Progenitor cell of endocrine pancreas (in vitro differentiated cells): ENCODE measurements at places on chromosomes 1 and 21. TPM values are rescaled to one million over a fixed set of nuclear protein-coding genes. Genes with fewer than 3 reads are reported as not detected.

DNA sequence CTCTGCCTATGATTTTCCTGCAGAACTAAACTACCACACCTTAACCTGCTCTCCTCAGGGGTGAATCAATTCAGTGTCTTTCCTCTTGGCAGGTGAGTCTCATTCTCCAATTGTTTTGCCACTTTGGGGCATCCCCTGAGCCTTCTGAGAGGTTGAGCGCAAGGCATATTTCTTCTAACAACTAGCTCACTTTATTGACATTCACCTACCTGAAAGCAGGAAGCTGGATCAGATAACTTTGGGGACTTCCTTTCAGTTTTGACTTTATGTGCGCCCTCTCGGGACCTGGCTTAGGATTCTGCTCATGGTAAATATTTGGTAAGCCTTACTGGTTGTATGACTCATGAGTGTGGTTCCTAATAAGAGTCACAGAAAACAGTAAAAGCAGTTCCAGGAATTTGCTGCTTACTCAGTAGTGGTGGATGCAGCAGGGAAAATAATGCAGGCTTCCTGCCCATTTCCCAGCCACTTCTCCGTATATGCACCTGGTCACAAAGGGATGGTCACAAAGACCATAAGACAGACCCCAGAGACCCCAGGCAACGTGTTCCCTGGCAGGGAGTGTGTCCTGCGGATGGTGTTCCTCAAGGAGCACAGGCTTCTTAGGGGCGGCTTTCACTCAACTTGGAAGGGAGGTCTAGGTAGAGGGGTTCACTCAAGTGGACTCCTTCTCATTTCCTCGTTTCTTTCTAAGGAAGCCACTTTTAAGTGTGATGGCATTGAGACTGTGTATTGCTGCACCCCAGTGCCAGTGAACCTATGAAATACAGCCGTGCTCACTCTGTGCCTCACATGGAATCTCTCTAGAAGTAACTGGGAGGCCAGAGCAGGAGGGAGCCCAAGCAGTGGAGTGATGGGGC is 22.0 kb upstream of the BATF3 start:
- peaks cover 12% of the 10 kb centered on the region for H3K4me1 ChIP-seq
- no peak for DNase-seq
- H3K27ac ChIP-seq: no peak overlapping the region
- peaks cover 24% of the 10 kb centered on the region for H3K36me3 ChIP-seq

GRCh38 chr1:100430325-100430756 is 78.0 kb downstream of the CDC14A start:
- no peaks in the 10 kb centered on the region for H3K4me1 ChIP-seq
- H3K4me3 ChIP-seq: no peak overlapping the region

DNA sequence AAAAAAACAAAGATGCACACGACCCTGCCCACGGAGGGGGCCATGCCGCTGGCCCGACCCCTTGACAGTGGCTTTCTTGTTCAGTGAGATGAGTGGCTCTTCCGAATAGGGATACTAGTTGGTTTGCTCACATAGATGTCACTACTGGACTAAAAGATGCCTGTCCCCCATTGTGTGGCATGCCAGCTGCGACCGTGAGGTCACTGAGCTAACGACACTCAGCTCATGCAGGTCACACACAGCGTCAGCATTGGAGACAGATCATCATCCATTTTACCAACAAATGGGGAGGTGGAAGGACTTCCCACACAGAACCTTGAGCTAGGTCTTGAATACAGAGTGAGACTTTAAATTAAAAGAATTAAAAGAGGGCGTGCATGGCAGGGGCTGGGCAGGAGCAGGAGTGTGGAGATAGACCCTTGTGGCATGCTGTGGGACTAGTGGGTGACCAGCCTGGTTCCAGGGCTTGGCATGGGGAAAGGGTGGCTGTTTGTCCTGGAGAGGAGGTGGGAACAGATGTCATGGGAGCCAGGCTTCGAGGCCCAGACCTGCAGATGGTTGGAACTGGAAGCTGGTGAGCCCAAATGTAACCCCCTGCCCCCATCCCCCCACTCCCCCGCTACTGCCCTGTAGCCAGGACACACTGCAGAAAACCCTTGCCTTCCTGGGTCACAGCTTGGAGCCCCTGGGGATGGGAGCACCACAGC is 12.4 kb downstream of the SLC1A7 start:
- H3K27me3 ChIP-seq: peaks cover 85% of the 10 kb centered on the region
- H3K36me3 ChIP-seq: peaks cover 2% of the 10 kb centered on the region
- DNase-seq: no peak
- H3K4me3 ChIP-seq: no peak overlapping the region
- H3K4me1 ChIP-seq: no peaks in the 10 kb centered on the region

- no peak overlapping the region for H3K27ac ChIP-seq
- DNase-seq: no peak
- H3K4me1 ChIP-seq: no peaks in the 10 kb centered on the region
- H3K36me3 ChIP-seq: no peaks in the 10 kb centered on the region
Observed at GRCh38 chr1:30286241-30286987, 437.0 kb downstream of the MATN1 start.

Gene TOMM20
- 110 and 120 TPM in 2 replicates for total RNA-seq

DNA sequence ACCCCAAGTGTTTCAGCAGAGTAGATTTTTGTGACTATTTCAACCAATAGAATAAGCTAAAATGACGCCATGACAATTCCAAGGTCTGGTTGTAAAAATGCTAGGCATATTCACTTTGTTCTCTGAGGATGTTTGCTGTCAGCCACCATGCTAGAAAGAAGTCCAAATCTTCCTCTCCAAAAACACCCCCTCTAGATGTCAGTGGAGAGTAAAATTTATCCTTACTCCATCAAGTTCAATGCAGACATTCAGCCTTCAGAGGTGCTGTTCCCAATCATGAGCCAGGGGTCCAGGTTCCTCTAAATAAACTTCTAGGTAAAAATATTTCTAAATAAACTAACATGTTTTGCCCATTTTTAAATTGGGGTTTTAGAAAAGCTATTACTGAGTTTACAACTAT is 395.4 kb upstream of the ADAMTS5 start:
- H3K4me1 ChIP-seq: peaks cover 3% of the 10 kb centered on the region
- no peak overlapping the region for H3K4me3 ChIP-seq
- no peaks in the 10 kb centered on the region for H3K27me3 ChIP-seq
- DNase-seq: no peak

- peaks cover 43% of the 10 kb centered on the region for H3K27me3 ChIP-seq
- DNase-seq: no peak
- no peak overlapping the region for H3K4me3 ChIP-seq
- H3K27ac ChIP-seq: no peak overlapping the region
- H3K4me1 ChIP-seq: no peaks in the 10 kb centered on the region
Observed at GRCh38 chr1:23897083-23897482, 16.1 kb downstream of the CNR2 start.

Gene ANKRD65
- total RNA-seq: 15.1 and 18.1 TPM in 2 replicates

GRCh38 chr1:186059752-186060151 is 315.3 kb downstream of the TPR start:
- no peak overlapping the region for H3K27ac ChIP-seq
- H3K4me3 ChIP-seq: no peak overlapping the region
- H3K4me1 ChIP-seq: no peaks in the 10 kb centered on the region
- H3K36me3 ChIP-seq: no peaks in the 10 kb centered on the region

Gene ZNF687
- total RNA-seq: 43.0 and 45.0 TPM in 2 replicates

DNA sequence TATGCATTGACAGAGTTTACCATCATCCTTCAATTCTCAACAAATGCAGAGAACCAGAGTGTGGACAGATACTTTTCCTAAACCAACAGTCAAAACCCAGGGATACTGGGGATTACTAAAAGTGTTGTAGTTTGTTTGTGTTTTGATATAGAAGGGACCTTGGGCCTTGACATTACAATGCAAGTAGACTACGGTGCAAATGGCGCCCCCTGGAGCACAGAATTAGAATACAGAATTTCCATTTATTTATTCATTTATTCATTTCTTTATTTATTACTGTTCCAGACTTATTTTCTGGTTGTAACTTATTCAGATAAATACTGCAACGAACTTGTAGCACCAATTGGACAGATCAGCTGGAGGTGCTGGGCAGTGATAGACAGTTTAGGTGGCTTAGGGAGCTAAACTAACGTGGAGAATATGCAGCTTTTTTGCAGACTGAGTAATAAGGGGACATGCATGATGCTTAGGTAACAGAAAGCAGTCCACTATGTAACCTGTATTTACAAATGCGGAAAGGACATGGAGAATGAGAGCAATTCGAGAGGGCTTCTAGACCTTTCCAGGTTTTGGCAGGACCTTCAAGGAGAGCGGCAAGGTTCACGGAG is 42.6 kb downstream of the KIRREL1 start:
- no peak for DNase-seq
- H3K4me3 ChIP-seq: no peak overlapping the region
- H3K4me1 ChIP-seq: peaks cover 3% of the 10 kb centered on the region
- no peak overlapping the region for H3K27ac ChIP-seq

- no peak for DNase-seq
- peaks cover 9% of the 10 kb centered on the region for H3K4me1 ChIP-seq
- H3K36me3 ChIP-seq: no peaks in the 10 kb centered on the region
Observed at GRCh38 chr1:19946331-19946751, 22.9 kb upstream of the PLA2G2E start.

Gene OVAAL
- total RNA-seq: not detected in 2 replicates

GRCh38 chr1:58629031-58629462 is 52.0 kb upstream of the TACSTD2 start:
- peaks cover 5% of the 10 kb centered on the region for H3K4me1 ChIP-seq
- H3K4me3 ChIP-seq: no peak overlapping the region
- H3K27ac ChIP-seq: no peak overlapping the region
- peaks cover 3% of the 10 kb centered on the region for H3K36me3 ChIP-seq
- H3K27me3 ChIP-seq: no peaks in the 10 kb centered on the region

DNA sequence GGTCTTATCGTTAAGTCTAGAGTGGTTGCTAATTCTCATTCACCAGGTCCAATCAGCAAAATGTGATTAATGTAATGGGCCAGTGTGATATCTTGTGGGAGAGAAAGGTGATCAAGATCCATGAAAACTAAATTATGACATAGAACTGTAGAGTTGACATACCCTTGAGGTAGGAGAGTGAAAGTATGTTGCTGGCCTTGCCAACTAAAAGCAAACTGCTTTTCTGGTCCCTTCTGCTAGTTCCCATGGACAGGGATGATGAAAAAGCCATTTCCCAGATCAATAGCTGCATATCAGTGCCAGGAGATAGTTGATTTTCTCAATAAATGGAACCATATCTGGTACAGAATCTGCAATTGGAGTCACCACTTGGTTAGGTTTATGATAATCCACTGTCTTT is 65.8 kb downstream of the FH start:
- no peak for DNase-seq
- H3K27ac ChIP-seq: no peak overlapping the region
- no peaks in the 10 kb centered on the region for H3K27me3 ChIP-seq
- H3K4me3 ChIP-seq: no peak overlapping the region
- H3K4me1 ChIP-seq: no peaks in the 10 kb centered on the region

GRCh38 chr1:54215523-54215922 is 15.6 kb downstream of the MRPL37 start:
- H3K4me1 ChIP-seq: no peaks in the 10 kb centered on the region
- no peak overlapping the region for H3K27ac ChIP-seq
- no peaks in the 10 kb centered on the region for H3K27me3 ChIP-seq
- no peak overlapping the region for H3K4me3 ChIP-seq

Gene FAM167B
- total RNA-seq: 3.8 and 4.4 TPM in 2 replicates

GRCh38 chr1:168933141-168933805 is 173.2 kb upstream of the ATP1B1 start:
- no peak overlapping the region for H3K27ac ChIP-seq
- no peak overlapping the region for H3K4me3 ChIP-seq
- H3K27me3 ChIP-seq: no peaks in the 10 kb centered on the region
- no peaks in the 10 kb centered on the region for H3K4me1 ChIP-seq
- no peak for DNase-seq

- H3K27ac ChIP-seq: no peak overlapping the region
- no peaks in the 10 kb centered on the region for H3K27me3 ChIP-seq
- peaks cover 29% of the 10 kb centered on the region for H3K4me1 ChIP-seq
- peaks cover 12% of the 10 kb centered on the region for H3K36me3 ChIP-seq
- DNase-seq: no peak
Observed at GRCh38 chr1:230086151-230086550, 19.1 kb downstream of the GALNT2 start.

Gene MYOCOS
- not detected in 2 replicates for total RNA-seq

Gene PGBD5
- total RNA-seq: 12.6 and 16.2 TPM in 2 replicates

Gene SPRR2D
- total RNA-seq: not detected in 2 replicates

DNA sequence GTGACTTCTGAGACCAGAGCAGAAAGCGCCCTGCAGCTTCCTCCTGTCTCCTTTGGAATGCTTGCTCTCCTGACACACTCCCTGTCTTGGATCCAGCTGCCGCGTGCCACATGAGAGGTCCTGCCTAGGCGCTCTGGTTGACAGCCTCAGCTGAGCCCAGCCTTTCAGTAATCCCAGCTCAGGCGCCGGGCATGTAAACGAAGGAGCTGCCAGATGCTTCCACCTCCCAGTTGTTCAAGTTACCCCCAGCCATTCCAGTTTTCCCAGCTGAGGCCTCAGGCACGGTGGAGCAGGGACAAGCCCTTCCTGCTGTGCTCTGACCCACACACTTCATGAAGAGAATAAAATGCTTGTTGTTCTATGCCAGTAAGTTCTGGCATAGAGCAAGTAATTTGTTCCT is 14.3 kb upstream of the CD34 start:
- H3K4me1 ChIP-seq: no peaks in the 10 kb centered on the region
- DNase-seq: no peak
- H3K4me3 ChIP-seq: no peak overlapping the region

Gene DPT
- not detected in 2 replicates for total RNA-seq

Gene FAM72C
- 0.62 and 2.0 TPM in 2 replicates for total RNA-seq

DNA sequence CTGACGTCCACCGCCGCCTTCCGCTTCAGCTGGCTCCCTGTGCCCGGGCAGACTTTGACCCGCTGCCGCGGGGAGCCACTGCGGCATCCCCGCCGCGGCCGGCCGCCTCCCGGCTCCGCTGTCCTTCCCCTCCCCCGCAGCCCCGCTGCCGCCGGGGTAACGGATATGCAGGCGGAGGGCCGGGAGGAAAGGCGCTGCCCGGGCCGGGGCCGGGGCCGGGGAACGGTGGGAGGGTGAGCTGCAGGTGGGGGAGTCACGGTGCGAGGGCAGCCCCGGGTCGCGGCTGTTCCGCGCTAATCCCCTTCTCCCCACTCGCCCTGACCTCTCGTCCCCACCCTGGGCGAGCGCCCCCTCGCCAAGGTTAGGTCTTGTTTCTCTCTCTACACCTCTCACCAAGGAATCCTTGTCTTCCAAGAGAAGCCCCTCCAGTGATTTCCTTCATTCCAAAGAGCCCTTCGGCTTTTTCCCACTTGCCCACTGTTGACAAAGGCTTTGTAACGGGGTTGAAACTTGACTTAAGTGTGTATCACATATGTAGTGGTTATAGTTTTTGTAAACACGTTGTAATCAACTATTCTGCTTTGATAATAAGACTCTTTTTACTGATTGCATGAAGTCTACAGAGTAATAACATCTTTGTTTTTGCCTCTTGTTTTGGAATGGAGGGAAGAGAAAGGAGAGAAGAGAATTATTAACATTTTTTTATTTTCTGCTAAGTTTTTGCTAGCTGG is 669 bp downstream of the XPR1 start:
- H3K36me3 ChIP-seq: peaks cover 4% of the 10 kb centered on the region
- peak; percentile 61 for DNase-seq
- peaks cover 18% of the 10 kb centered on the region for H3K4me1 ChIP-seq
- no peaks in the 10 kb centered on the region for H3K27me3 ChIP-seq
- H3K27ac ChIP-seq: peak overlapping the region; percentile 92

- no peak for DNase-seq
- H3K36me3 ChIP-seq: no peaks in the 10 kb centered on the region
- no peak overlapping the region for H3K4me3 ChIP-seq
- H3K27ac ChIP-seq: peak overlapping the region; percentile 59
Observed at GRCh38 chr1:185551008-185551407, 183.2 kb upstream of the HMCN1 start.

Gene RPTN
- total RNA-seq: not detected in 2 replicates

Gene CDA
- total RNA-seq: not detected in 2 replicates

GRCh38 chr1:182279724-182280503 is 111.7 kb downstream of the GLUL start:
- H3K4me1 ChIP-seq: peaks cover 2% of the 10 kb centered on the region
- no peaks in the 10 kb centered on the region for H3K36me3 ChIP-seq
- no peaks in the 10 kb centered on the region for H3K27me3 ChIP-seq
